ENCODE measurements at places on chromosomes 7 and 10.

DNA sequence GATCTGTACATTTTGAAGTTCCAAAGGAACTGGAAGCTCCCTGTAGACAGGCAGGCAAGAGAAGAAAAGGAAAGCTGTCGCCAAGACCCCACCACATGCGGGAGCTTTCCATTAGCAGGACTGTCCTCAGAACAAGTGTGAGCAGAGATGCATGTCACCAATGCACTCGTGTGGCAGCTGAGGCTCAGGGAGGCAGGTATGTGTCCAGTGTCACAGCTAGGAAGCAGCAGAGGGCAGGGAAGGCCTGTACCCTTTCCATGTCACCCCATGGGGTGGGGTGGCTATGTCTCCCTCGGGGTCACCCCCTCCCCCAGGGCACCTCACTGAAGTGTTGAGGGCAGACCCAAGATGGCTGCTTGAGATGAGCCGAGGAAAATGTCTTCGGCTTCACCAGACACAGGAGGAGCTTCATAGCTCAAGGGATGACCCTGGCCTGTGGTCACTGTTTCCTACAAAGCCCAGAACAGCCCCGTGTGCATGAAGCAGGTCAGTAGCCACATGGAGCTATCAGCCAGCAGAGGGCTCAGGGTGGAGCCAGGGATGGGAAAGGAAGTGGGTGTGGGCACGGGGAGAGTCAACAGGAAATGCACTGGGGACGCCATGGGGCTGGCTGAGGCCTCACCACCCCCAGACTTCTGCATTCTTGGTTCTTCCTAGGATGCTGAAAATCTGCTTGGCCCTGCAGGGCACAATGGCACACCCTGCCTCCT lies 96.6 kb downstream of the FAM53B start:
- no peak for DNase-seq

GRCh38 chr7:112159351-112159750 lies 46.8 kb downstream of the DOCK4 start:
- DNase-seq = no peak

DNA sequence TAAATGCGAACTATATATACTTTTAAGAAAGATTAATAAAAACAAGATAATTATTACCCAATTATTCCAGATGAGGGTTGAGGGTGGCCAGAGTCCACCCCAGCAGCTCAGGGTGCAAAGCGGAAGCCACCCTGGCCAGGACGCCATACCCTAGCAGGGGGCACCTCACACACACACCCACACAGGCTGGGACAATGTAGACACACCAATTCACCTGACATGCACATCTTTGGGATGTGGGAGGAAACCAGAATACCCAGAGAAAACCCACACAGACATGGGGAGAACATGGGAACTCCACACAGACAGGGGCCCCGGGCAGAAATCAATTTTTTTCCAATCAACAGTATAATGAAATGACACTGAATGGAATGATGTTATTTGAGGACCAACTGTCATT lies 86.0 kb downstream of the RTKN2 start:
- no peak for DNase-seq

DNA sequence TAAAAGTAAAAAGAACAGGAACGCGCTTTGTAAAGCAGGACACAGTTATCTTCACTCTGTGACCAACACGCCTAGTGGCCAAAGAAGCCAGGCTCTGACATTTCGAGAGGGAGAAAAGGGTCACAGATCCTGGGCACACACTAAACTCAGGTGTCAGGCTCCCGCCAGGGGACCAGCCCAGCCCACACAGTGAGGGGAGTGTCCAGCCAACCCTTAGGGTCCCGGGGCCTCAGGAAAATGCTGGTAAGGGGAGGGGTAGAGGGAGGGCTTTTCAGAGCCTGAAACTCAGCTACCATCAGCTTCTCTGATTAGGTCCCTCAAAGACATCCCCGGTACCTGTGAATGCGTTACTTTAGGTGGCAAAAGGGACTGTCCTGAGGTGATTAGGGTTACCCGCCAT lies 16.6 kb downstream of the ANXA11 start:
- DNase-seq = no peak

GRCh38 chr10:17427666-17428350 lies 26.6 kb downstream of the ST8SIA6 start:
- DNase-seq = no peak

GRCh38 chr10:33073641-33074415 lies 115.8 kb upstream of the ITGB1 start:
- no peak for DNase-seq

GRCh38 chr7:2483494-2483893 lies 7.3 kb upstream of the GRIFIN start:
- DNase-seq = no peak

GRCh38 chr10:97719602-97720001 lies 6.1 kb downstream of the MARVELD1 start:
- DNase-seq = no peak

DNA sequence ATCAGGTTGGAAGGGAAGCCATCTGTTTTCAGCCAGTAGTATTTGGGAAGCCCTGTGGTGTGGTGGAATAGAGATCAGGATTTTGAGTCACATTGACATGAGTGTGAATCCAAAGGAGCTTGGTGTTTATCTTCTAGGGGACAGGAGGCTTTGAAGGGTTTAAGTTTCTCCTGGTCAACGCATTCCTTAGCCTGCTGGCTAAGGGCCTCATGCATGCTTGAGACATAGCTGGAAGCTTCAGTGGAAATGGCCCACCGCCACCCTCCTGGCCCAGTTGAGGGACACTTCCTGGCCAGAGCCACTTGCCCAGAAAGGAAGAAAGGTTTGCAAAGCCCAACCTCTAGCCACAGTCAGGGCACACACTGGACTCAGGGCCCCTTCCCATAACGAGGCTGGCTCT lies 70.9 kb downstream of the CDK1 start:
- DNase-seq = no peak
